SW 1271 (cell line): ENCODE measurements at places on chromosomes 6 and 20.

- DNase-seq = peak; percentile 58
Measured at GRCh38 chr6:150008588-150008987, 16.7 kb downstream of the RAET1L start.

DNA sequence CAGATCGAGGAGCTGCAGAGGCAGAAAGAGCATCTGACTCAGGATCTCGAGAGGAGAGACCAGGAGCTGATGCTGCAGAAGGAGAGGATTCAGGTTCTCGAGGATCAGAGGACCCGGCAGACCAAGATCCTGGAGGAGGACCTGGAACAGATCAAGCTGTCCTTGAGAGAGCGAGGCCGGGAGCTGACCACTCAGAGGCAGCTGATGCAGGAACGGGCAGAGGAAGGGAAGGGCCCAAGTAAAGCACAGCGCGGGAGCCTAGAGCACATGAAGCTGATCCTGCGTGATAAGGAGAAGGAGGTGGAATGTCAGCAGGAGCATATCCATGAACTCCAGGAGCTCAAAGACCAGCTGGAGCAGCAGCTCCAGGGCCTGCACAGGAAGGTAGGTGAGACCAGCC, 26.2 kb downstream of the C20orf173 start:
- no peak for DNase-seq

DNA sequence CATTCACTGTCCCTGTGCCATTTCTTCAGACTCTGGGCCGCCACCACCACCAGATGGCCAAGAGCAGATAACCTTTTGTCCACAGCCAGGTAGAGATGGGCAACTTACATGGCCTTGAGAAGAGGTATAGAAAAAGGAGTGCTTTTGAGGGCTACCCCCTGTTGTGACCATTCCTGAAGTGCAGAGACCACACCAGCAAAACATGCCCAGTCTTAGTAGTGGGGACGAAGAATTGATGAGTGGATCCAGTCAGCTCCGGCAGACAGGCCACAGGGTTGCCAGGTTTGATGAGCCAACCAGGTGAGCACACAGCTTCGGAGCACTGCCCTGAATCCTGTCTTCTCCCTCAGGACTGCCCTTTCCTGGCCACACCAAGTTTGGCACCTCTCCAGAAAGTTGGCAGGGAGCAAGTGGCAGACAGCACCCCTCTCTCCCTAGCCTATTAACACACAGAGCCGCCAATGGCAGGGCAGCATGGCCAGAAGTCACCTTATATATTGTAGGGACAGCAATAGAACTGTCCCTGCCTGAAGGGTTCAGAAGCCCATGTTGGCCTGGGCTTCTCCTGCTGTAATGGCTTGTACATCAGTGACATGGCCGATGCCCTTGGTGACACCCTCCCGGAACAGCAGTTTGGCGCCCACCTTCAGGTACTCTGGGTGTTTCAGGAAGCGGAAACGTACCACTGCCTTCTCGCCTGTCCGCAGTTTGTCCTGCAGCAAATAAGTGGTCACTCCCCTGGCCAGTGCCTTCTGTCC, 7.8 kb downstream of the GTPBP2 start:
- no peak for DNase-seq

DNA sequence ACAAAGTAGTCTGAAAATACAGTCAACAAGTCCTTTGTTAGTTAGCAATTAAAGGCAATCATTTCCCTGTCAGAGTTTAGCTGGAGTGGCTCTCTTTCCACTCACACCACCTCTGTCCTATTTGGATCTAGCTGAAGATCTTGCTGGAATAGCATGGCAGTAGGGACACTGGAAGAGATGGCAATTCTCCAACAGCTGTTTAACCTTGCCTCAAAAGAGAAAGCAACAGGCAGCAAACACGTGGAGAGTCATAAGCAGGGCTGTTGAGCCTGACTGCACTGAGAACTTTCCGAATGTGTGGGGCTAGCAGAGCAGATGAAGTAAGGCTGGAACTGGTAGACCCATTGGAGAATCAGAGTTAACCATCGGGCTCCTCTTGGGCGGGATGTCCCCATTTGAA, 38.0 kb upstream of the PRSS35 start:
- no peak for DNase-seq

- DNase-seq = no peak
Measured at GRCh38 chr6:33731751-33732282, 14.9 kb downstream of the IP6K3 start.

DNA sequence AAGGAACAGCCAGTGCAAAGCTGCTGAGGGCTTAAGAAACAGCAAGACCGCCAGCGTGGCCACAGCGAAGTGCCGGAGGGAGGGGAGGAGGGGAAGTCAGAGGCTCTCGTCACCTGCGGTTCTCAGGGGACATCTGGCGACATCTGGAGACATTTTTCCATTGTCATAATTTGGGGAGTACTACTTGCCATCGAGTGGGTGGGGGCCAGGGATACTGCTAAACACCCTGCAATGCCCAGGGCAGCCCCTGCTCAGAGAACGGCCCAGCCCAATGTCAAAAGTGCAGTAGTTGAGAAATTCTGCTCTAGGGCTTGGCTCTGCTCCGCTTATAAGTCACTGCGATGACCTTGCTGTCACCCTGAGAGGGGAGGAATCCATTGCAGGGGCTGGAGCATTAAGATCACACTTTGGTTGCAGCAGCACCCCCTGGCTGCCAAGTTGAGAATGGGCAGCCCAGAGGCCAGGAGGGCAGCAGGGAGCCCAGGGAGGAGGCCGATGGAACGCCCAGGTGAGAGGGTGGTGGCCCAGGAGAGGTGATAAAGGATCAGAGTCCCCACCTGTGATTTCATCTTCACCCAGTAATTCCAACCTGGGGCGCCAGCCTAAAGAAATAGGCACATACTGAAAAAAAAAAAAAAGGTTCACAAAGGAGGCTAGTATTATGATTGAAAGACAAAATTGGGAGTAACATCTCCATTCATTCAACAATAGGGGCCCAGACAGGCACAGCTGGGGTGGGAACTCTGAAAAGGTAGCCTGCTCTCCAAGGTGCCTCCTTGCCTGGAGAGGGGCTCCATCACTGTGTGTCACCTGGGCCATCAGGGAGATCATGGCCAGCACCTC, 218.2 kb downstream of the BMP7 start:
- DNase-seq = no peak

- no peak for DNase-seq
Measured at GRCh38 chr20:1370548-1371110, 22.2 kb downstream of the FKBP1A start.

DNA sequence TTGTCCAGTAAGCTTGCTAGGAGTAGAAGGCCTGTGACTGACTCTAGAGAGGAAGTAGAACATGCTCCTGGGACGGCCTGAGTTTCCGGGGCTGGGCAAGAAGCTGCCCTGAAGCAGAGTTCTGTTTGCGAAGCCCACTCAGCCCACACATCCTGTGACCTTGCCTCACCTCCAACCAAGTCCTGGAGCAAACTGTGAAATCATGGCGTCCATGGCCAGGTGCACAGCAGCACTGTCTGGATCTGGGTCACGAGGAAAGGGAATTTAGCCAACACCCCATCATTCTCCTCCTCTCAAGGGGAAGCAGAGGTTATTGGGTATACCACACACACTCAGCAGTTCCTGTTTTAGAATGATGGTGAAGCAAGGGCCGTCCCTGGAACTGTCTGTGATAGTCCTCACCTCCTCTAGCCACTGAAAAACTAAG, 87.5 kb downstream of the CRYBG1 start:
- no peak for DNase-seq

- DNase-seq = no peak
Measured at GRCh38 chr6:11614534-11615213, 77.1 kb downstream of the TMEM170B start.

GRCh38 chr6:8837343-8837742, 402.0 kb upstream of the SLC35B3 start:
- no peak for DNase-seq
